ENCODE measurements at places on chromosomes 3 and 15.
A peak's percentile ranks its signal among the peaks of the same experiment; 100 is the strongest.

GRCh38 chr15:29205186-29205585 is 64.4 kb downstream of the NSMCE3 start:
- no peak for DNase-seq

DNA sequence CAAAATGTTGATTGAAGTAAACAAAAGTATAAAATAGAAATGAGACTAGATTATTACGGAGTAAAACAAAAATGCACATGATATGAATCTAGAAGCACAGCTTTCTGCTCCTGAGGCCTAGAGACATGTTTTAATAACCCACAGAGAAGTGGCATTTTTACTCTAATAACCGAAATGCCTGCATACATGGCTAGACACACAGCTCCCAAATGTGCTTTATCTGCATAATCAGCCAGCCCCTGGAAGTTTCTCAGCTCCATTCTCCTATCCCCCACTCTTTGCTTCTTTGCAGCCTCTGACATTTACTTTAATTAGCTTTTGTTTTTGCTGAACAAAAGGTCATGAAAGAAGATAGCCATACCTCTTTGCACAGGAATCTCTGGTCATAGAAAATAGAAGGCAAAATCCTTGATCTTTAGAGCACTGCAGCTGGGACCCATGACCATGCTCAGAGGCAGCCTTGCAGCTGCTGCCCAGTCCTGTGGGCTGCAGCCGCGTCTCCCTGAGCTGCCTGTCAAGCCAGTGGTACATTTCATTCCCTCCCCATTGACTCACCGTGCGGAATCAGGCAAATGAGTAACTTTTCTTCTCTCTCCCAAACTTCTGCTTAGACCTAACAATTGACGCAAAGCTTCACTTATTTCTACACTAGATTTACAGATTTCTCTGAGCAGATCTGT is at the start of gene VEPH1:
Gene VEPH1 (minus strand): TSS at position 501 of the 680 bp plus-strand sequence. CDS start 8,067 bp downstream, outside the sequence.
- DNase-seq, result no peak

GRCh38 chr15:80404057-80404760 is at the start of gene ARNT2:
TSS of gene ARNT2 (plus strand) at chr15:80404382. CDS start at chr15:80404516, 134 bp downstream.
- DNase-seq, result peak; percentile 4

DNA sequence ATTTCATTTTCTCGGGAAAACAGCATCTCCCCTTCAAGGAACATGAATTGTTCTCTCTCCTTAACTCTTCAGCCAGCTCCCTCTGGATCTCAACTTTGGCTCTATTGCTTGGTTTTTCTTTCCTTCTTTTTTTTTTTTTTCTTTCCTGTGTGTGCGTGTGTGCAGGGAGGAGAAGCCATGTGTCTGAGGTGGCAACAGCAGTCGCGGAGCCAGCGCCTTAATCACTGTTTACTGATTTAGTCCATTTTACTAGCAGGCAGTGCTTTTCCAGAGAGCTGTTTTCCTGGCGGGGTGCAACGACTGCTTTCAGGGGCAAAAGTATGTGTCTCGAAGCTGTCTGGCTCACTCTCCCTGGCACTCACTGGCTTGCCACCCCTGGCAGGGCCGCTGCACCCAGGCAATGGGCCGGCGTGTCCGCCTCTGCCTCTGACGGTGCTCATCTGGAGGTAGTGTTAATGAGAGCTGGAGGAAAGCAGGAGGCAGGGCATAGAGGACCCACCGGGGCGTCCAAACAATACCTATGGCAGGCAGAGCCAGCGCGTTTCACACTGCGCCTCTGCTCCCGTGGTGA is 835.4 kb upstream of the NR2F2 start:
- no peak for DNase-seq

DNA sequence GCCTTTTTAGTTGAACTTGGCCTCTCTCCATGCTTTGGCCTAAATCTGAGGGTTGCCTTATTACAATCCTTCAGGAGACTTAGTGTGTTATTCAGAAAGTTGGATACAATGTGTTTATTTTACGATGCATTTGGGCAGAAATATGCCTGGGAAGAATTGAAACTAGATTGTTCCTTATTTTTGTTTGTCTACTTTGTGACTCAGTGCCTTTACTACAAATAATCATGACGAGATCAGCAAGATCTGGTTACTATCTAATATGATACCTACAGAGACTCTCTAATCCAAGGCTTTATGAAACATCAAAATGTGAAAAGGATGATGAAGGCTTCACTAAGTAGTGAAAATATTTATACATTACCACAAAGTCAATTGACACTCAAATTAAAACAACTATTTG is 82.2 kb downstream of the RBMS3 start:
- no peak for DNase-seq

DNA sequence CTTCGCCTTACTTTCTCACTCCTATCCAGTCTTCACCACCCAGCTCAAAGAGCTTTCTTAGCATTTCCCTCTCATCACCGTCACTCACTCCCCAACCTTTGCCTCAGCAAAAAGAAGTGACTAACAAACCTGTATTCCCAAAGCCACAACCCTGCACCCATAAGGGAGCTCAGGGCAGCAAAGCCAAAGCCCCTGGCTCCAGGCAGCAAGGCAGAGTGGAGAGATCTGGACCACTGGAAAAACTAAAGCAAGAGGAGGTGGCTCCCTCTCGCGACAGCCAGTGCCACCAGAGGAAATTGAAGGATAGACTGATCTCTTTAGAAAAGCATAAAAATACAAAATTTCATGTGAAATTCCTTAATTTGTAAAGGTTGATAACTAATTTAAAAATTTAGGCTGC is 25.1 kb upstream of the CDCP1 start:
- no peak for DNase-seq

DNA sequence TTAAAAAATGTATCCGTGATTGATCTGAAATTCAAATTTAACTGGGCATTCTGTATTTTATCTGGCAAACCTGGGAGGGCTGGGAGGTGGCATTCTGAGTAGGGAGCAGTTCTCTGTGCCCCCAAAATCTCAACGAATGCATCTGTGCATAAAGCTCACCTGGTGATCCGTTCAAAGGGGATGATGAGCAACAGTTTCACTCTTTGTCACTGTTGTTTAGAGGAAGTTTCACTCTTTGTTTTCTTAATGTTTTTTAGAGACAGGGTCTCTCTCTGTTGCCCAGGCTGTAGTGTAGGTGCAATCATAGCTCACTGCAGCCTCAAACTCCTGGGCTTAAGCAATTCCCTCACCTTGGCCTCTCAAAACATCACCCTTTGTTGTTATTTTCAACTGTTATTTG is 186.7 kb downstream of the SSR3 start:
- DNase-seq, result peak; percentile 16

DNA sequence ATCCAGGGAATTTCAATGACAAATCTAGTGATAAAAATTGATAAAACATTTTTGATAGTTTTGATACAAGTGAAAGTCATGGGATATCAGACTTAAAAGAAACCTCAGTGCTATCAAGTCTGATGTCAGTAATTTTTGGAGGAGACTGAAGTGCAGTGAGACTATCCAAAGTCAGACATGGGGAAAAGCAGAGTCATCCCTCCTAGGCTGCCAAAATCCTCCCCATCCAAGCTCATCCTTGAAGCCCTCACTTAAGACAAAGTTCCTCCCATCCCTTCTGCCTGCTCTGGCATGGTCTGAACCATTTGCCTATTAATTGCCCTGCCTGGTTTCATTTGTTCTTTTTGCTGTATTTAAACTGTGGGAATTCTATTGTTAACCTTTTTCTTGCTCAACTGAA is 456.9 kb upstream of the UBE2E2 start:
- no peak for DNase-seq

GRCh38 chr15:32859996-32860395 is 142.2 kb downstream of the GREM1 start:
- DNase-seq, result no peak

- DNase-seq, result no peak
These were observed 36.6 kb downstream of the SLCO2A1 start for GRCh38 chr3:133992951-133993620.

- DNase-seq, result no peak
These were observed at the start of gene LRRC31 for GRCh38 chr3:169869484-169870220. TSS of gene LRRC31 (minus strand) at chr3:169869935. CDS start at chr3:169869807, 128 bp downstream.

- peak; percentile 55 for DNase-seq
These were observed 60.1 kb downstream of the SUMF1 start for GRCh38 chr3:4406746-4407568.

DNA sequence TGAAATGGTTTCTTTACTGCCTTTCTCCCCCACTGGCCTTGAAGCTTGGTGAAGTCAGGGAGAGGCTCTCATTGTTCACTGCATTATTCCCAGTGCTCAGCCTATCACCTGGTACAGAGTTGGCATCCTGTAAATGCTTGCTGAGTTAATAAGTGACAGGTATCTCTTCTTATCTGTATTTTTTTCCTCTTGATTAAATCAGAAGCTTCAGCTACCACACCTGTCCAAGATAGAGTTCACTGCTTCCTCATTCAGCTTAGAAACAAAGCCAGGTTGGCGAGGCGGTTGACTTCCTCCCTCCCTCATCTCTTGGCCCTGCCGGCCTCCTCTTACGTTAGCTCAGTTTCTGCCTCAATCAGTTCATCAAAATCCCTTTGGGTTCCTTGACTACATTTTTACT is 142.8 kb downstream of the LIPC start:
- DNase-seq, result no peak

GRCh38 chr3:13582366-13583250 is 33.7 kb downstream of the FBLN2 start:
- DNase-seq, result no peak

GRCh38 chr3:98994128-98994762 is 92.8 kb upstream of the DCBLD2 start:
- no peak for DNase-seq

Measured in activated CD4-positive, alpha-beta T cell treated with anti-CD3 and anti-CD28 coated beads, Interleukin-2, Interleukin-6, amounts not matched to agents 100 ng/mL and 50 ng/mL, durations not matched to agents 16 hours and 8 hours (primary cell).